RWPE1 (cell line): ENCODE measurements at places on chromosomes 4 and X.

- DNase-seq = peak; percentile 37
Observed at GRCh38 chr4:71229477-71230270, 109.1 kb upstream of the SLC4A4 start.

DNA sequence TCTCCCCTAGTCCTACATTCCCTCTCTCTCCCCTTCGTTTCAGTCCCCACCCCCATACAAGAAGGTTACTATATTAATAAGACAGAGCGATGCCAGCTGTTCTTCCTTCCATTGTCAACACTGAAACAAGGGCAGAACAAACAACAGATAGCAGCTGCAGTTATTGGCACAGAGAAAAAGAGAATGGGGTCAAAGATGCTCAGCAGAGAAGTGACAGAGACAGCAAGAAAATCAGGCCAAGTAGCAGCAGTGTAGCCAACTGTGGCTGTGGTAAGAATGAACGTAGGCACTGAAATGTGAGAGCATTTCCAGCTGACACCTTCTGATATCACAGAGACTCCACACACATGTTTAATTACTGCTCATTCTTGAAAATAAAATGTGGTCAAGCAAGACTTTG lies 641.8 kb downstream of the FSTL5 start:
- DNase-seq = no peak

DNA sequence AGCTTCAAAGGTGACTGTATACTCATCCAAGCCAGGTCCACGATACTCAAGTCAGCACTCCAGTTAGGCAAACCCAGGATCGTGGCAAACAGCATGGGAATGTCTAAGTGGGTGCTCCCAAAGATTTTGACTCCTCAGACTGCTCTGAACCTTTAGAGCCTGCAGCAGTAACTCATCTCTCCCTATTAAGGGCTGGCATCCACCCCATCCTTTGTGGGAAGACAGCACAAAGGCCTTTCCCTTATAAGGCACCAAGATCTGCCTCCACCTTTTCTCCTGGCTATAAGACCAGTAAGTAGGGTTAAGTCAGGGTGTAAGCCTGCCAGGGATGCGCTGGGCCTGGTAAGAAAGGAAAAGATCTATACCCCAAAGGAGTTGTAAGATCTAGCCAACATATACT lies 23.6 kb upstream of the SLC25A43 start:
- no peak for DNase-seq

DNA sequence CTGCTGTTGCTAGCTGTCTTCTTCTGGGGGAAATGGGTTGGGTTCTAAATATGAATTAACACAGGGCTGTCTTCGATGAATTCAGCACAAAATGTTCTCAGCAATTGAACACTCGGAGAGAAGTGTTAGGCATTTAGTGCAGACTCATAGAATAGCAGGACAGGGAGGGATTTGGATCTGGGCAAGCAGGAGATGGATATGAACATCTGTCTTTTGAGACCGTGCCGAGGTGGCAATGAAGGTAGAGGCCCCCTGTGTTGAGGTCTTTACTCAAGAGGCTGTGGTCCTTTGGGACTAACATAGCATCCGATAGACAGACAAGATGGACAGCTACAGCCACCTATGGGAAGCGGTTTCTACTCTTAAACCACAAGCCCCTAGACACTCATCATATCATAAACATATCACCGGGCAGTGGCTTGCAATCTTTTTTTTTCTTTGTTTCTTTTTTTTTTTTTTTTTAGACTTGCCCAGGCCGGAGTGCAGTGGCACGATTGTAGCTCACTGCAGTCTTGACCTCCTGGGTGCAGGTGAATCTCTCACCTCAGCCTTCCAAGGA lies 6.7 kb downstream of the CD99 start:
- DNase-seq = no peak

DNA sequence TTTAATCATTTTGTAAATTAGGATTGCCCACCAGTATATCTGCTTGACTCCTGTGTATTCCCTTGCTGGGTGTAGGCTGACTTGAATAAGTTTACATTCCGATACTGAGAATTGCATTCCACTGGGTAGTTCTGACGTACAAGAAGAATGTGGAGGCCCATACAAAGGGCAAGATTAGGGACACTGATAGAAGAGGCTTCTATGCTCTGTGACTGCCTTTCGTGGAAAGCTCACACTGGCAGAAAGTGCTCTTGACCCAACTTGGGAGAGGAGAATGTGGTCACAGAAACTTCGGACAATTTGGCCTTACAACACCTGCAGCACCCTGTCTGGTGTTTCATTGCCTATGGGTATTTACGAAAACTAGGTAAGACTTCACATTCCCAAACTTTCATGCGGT lies 126.3 kb downstream of the RAPGEF2 start:
- DNase-seq = no peak

- DNase-seq = no peak
Observed at GRCh38 chr4:10622728-10623127, 61.8 kb downstream of the CLNK start.

DNA sequence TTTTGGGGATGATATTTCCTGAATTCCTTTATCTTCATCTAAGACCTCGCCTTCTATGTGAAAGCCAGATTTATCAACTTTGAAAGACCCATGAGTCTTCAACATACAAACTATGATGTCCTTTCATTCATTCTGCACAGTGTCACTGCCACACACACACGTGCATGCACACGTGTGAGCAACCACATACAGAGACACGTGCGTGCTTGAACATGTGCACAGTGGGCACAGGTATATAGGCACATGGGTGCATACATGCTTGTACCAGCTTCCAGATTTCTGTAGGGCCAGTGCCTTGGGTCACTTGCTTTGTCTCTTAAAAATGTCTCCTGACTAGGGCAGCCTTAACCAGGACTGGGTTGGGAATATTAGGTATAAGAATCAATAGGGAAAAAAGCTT lies 49.1 kb upstream of the RBPJ start:
- no peak for DNase-seq

- DNase-seq = no peak
Observed at GRCh38 chrX:21683941-21684340, 25.8 kb upstream of the KLHL34 start.

DNA sequence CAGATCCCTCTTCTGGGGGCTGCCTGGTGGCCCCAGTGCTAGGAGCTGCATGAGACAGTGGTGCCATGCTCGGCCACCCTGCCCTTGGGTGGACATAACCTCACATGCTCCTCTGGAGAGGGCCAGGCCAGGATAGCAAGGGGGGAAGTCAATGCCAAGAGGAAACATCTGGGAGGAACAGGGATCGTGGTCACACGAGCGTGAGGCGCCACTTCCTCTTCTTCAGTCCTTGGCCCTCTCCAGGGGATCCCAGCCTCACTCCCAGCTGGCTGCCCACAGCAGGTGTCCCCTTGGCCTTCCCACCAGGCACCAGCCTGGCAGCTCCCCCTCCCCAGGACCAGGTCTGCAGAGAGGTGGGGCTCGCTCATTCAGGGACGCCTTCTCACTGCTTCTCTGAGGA lies 28.6 kb downstream of the TBC1D14 start:
- no peak for DNase-seq

DNA sequence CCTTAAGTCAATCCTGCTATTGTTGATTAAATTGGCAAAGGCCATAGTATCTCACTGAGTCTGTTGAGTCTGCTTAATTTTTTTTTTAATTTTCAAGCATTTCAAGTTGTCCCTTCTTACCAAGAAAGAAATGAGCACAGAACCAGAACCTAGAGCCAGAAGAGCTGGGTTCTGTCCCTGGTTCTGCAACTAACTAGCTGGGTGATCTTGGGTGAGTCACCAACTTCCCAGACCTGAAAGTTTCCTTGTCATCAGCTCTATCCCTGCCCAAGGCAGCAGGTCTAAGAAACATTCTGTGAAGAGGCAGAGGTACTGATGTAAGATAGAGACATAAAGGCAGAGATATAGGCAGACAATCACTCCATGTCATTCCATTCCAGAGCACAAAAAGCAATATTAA lies 17.3 kb downstream of the TEC start:
- no peak for DNase-seq

GRCh38 chr4:83725336-83726085 lies 189.6 kb downstream of the GPAT3 start:
- DNase-seq = no peak

DNA sequence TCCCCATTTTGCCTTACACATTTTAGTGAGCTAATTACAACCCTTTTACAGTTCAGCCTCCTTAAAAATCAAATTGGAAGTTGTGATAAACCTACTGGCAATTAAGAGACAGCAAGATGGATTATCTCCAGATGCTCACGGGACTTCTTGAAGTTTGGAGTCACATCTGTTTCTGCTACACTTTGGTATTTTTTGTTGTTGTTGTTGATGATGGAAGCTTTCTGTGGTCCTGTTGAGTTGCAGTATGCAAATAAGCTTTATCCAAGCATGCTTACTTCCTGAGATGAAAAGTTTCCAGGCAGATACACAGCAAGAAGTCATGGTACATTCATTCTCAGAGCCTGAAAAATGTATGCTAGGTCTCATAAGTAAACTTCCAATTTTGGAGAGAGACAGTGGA lies 670.0 kb upstream of the AMOT start:
- DNase-seq = no peak

DNA sequence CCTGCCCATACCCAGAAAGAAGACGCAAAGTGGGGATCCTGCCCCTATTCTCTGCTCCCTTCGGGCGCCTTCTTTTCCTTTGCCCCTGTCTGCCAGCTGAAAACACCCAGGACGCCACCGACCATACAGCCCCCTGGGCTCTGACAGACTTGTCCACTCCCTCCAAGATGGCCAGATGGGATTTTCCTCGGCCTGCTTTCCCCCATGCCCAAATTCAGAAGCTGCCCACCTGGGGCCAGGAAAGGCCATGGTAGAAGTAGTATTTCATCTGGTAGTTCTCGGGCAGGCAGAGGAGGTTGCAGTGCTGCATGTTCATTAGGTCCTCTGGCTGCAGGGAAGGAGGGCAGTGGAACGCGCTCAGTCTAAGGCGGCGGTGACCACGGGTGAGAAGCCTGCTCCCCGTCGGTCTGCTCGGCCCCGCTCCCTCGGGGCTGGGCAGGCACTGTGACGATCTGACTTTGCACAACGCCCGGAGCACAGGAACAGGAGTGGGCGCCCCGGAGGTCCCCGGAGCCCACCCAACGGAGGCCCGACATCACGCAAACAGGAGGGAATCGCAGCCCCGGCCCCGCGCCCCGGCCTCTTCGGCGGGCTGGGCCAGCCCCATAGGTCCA lies 582 bp downstream of the NAA10 start:
- no peak for DNase-seq
